Liver (tissue), 10 donors: ENCODE measurements at places on chromosomes 4 and X. TPM values are rescaled to one million over a fixed set of nuclear protein-coding genes. Genes with fewer than 3 reads are reported as not detected.

- DNase-seq, result no peak
Observed at GRCh38 chr4:31545755-31546154, 825.6 kb downstream of the PCDH7 start.

DNA sequence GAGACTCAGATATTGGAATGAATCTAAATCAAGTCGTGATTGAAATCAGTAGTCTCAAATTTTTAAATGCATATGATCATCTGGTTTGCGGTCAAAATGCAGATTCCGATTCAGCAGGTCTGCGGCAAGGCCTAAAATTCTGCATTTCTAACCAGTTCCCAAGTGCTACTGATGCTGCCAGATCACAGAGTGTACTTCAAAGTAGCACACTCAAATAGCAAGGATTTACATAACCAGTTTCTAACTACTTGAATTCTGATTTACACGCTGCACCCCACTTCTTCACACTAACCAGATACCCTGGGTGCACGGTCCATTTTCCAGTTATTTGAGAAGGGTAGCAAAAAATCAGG lies 752 bp downstream of the MBTPS2 start:
- no peak for DNase-seq

- no peak for DNase-seq
Observed at GRCh38 chrX:20729416-20729815, 462.7 kb upstream of the RPS6KA3 start.

DNA sequence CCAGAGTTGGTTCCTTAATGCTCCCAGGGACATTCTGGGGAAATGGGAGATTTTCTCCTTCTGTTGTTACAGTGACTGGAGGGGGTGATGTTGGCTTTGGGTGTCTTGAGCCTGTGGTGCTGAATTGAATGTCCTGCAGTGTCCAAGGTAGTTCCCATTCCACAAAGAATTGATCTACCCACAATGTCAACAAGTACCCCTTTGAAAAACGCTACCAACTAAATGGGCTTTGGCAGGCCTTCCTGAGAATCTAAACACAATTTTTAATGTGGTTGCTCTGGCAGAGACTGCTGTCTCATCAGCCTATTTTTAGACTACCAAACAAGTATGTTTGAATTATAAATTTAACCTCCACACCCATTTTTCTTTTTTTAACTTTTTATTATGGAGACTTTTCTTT lies 69.4 kb downstream of the CCKAR start:
- DNase-seq, result no peak

DNA sequence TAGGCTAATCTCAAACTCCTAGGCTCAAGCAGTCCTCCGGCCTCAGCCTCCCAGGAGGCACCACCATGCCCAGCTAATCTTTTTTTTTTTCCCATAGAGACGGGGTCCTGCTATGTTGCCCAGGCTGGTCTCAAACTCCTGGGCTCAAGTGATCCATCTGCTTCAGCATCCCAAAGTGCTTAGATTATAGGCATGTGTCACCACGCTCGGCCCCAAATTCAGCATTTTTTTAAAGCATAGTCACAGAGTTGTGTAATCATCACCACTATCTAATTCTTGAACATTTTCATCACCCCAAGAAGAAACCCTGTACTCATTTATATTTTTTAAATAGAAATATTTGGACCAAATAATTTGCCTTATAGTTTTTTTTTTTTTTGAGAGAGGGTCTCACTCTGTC lies 10.3 kb downstream of the CENPI start:
- DNase-seq, result no peak

DNA sequence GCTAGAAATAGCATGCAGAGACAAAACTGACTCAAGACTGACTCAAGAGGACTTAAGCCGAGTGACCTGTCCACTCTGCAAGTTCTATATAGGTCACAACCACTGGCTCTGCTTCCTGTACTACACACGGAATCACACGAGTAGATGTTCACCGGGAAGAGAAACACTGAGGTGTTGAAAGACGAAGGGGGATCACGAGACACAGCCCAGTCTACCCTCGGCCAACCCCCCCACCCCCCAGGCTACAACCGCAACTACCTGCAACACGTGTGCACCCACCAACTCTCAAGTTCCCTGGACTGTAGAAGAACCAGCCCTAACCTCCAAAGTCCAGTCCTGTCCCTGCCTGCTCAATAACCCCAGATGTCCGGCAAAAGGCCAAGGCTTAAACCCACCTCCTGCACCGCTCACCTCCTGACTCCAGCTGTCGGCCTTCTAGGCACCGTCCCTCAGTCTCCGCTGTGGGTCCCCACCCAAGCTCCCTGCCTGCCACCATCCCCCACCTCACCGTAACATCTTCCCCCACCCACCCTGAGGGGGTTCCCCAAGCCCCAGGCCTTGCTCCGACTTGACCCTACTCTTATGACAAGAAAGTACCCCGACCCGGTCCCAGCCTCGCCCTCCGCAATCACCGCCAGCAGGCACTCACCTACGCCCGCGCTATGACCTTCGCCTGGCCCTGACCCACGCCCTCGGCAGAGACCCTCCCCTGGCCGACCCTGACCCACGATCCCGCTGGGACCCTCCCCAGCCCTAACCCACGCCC lies 739 bp downstream of the GAK start:
- DNase-seq, result peak; percentile 52

GRCh38 chr4:118817178-118817930 lies 18.6 kb downstream of the SEC24D start:
- DNase-seq, result no peak

DNA sequence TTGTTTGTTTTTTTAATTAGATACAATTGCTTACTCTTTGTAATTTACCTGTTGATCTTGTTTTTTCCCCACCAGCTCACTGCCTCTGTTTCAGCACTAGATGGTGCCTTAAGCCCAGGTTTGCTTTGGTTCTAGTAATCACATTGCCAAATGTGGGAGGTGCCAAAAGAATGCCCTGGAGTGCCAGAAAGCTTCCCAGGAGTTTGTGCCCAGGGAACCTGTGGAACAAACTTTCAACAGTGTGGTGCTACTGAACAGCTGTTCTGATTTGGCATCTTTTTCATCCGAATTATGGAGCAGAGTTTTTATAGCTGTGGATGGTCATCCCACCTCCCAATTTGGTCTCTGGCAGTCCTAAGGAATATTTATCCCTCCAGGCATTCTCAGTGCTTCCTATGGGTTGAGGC lies 1000.7 kb downstream of the STIM2 start:
- DNase-seq, result no peak

- DNase-seq, result no peak
Observed at GRCh38 chr4:59704616-59705015, 1495.5 kb upstream of the ADGRL3 start.

- DNase-seq, result no peak
Observed at GRCh38 chr4:6943885-6944225, 34.2 kb downstream of the TBC1D14 start.

DNA sequence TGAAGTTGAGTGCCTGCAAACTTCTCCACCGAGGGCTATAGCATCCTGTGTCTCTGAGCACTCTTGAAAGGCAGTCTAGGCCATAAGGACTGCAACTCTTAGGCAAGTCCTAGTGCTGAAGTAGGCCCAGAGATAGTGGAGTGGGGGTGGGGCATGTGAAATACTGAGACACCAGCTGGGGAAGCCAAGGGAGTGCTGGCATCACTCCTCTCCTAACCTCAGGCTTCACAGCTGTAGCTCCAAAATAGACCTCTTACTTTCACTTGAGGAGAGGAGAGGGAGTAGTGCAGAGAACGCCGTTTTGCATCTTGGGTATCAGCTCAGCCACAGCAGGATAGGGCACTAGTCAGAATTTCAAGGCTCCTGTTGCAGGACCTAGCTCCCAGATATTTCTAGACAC lies 56.2 kb upstream of the CYSLTR1 start:
- no peak for DNase-seq

DNA sequence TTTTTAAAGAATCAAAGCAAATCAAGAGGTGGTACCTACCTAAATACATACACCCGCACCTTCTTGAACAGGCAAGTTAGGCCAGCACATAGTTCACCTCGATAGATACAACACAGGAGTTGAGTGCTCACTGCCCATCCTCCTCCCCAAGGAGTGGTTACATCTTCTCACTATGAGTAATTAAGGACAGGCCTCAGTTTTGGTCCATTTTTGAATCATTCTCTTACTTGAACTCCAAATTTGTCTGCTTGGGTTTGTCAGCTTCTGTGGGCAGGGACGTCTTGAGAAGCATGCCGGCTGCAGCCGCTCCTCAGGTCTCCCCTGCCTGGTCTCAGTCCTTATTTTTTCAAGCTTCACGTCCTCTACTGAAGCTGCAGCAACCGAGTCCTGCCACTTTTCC lies 190.6 kb upstream of the RBPJ start:
- no peak for DNase-seq

DNA sequence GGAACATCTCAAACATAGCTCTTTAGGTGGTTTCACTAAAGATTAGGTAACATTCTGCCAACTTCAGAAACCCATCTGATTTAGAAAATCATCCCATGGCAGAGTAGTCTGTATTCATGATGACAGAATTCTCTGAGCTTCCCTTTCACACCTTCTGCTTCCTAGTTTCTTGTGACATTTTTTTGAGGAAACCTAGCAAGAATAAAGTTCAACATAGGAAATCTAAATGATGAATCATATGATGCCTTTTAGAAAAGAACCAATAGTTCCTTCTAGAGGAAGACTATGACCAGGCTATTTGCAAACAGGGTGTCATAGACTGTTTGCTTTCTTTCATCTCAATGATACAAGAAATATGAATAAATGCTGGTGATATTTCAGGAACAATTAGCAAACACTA lies 49.8 kb upstream of the CAMK2D start:
- DNase-seq, result no peak

DNA sequence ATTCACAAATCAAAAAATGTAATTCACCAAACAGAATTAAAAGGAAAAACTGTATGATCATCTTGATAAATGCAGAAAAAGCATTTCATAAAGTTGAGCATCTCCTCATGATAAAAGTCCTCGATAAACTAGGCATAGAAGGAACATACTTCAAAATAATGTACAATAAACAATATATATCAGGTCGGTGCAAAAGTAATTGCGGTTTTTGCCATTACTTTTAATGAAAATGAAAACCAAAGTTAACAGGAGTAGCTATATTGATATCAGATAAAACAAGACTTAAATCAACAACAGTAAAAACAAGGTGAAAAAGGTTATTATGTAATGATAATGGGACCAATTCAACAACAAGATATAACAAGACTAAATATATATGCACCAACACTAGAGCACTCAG lies 372.1 kb downstream of the RAB28 start:
- no peak for DNase-seq

DNA sequence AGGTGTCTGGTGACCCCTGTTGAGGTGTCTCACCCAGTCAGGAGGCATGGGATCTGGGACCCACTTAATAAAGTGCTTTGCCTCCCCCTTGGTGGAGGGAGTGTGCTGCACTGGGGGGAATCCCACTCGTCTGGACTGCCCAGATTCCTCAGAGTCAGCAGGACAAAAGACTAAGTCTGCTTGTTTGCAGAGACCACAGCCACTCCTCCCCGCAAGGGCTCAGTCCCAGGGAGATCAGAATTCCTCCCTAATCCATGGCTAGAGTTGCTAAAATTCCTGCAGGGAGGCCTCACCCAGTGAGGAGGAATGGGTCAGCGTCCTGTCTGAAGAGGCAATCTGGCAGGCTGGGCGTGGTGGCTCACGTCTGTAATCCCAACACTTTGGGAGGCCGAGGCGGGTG lies 442.2 kb downstream of the PABPC4L start:
- DNase-seq, result no peak

- DNase-seq, result no peak
Observed at GRCh38 chr4:2072971-2073807, 14.1 kb downstream of the NAT8L start.

GRCh38 chr4:19944251-19944650 lies 307.5 kb upstream of the SLIT2 start:
- DNase-seq, result no peak

DNA sequence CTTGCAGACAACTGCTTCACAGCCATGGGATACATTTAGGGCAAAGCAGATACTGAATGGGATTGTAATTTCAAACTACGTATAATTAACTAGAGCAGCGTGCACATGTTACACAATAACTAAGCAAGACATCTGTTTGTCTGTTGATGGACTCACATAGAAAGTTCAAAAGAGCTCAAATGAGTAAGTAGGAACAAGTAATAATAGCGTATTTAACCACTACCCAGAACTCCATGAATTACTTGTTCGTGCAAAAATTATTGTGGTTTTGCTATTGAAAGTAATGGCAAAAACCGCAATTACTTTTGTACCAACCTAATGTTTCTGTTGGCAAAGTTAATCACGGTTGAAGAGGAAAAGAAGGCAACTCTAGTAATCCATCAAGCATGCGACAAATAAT lies 825.4 kb downstream of the PCDH18 start:
- no peak for DNase-seq

DNA sequence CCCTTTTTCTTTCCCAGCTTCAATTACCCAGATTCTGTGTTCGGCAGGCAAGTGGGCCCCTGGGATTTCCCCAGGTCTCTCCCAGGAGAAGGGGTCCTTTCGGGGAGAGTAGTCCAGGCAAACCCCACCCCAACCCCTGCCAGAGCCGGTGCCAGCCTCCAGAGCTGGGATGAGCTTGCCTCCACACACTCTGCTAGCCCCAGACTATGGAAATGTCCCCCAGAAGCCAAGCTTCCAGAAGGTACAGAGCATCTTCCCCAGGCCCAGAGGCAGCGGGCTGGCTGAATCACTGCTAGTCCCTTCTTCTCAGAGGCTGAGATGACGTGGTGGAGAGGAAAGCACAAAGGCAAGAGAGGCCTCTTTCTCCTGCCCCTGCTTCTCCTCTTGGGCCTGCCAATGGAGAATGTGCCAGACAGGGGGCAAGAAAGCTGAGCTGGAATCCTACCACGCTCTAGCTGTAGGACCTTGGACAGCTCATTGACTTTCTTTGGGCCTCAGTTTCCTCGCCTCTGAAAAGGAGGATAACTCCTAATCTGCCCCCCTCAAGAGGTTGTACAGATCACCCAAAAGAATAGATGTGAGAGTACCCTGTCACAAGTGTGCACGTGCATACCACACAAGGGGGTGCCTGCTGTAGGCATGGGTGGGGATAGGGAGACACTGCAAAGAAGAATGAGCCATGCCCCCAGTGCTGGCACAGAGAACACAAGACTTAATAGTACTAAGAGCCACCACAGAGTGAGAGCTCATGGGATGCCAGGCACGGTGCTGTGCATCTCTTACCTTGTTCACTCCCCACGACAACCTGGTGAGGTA lies 2.1 kb downstream of the SASH3 start:
- no peak for DNase-seq

- DNase-seq, result no peak
Observed at GRCh38 chr4:3878678-3879077, 112.5 kb downstream of the ADRA2C start.

The ADGRG4 gene
- total RNA-seq, result not detected

The SLC26A1 gene
- total RNA-seq, result 41.0 TPM

The ABRAXAS1 gene
- total RNA-seq, result 7.8 TPM

The APOO gene
- 5.4 TPM for total RNA-seq

The HSFX2 gene
- 0.09 TPM for total RNA-seq

The RNF128 gene
- total RNA-seq, result 60.4 TPM

The ABCG2 gene
- total RNA-seq, result 23.6 TPM

The VSIG4 gene
- total RNA-seq, result 35.5 TPM

The MAGED4 gene
- 0.25 TPM for total RNA-seq

The ANKRD37 gene
- 1.2 TPM for total RNA-seq
